ENCODE measurements at places on chromosomes 1 and 21. TPM values are rescaled to one million over a fixed set of nuclear protein-coding genes. Genes with fewer than 3 reads are reported as not detected.

HSPB7 gene
- total RNA-seq = 5.9 TPM

PTGFRN gene
- total RNA-seq = 31.5 TPM

CD1D gene
- total RNA-seq = 3.0 TPM

VHLL gene
- total RNA-seq = not detected

OR2T29 gene
- total RNA-seq = not detected

TNFRSF18 gene
- total RNA-seq = not detected

HES2 gene
- total RNA-seq = not detected

Measured in smooth muscle cell of the umbilical artery (primary cell).